ENCODE measurements at places on chromosomes 4 and X.

- no peak for DNase-seq
These were observed 46.8 kb downstream of the GSTCD start for GRCh38 chr4:105755375-105755774.

DNA sequence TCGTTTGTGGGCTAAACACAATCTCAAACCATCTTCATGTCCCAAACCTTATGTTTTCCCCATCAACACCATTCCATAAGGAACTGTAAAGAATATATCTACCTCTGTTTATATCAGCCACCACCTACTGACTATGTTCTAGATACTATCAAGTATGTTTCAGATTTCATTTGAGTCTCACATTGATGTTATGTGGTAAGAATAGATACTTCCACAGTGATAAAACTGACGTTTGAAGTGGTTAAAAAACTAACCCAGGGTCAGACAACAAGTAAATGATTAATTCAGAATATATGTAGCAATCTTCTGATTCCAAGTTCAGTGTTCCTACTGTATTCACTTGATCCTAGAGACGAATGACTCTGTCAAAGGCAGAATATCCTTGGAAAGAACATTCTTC is 156.8 kb upstream of the RASGEF1B start:
- no peak for DNase-seq

- DNase-seq = no peak
These were observed 79.6 kb downstream of the CENPC start for GRCh38 chr4:67465763-67466052.

DNA sequence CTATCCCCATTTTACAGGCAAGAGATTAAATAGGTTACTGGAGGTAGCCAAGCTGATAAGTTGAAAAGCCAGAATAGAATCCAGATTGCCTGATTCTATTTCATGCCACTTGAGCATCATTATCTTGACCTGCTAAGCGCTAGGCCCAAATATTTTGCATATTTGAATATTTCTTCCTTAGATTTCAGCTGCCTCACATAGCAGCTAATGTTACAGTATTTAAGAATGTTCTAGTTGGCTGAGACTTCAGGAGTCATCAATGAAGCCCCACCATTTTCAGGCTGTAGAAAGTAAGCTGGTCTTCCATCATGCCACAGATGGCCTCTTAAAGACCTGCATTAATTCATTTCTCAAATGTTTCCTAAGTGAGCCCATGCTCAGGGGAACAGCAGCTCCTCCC is 121.4 kb downstream of the SHROOM3 start:
- DNase-seq = no peak

- DNase-seq = no peak
These were observed 44.7 kb upstream of the DCK start for GRCh38 chr4:70948665-70949260.

GRCh38 chrX:106997611-106998010 is 2.4 kb downstream of the MORC4 start:
- no peak for DNase-seq

DNA sequence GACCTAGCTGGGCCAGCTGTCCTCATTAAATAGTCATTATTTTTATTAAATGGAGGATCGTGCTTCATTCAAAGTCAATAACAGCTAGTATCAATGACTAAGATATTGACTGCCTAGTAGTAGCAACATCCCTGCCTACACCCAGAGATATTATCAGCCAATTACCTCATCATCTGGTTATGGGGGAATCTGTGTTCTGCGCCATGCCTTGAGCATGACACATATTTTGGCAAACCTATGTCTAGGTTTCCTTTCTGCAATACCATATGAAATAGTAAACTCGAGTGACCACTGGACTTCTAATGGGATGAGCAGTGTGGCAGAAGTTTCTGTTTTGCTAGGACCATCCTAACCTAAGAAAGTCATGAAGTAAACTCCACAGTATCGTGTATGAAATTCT is 50.0 kb upstream of the AADAT start:
- no peak for DNase-seq

DNA sequence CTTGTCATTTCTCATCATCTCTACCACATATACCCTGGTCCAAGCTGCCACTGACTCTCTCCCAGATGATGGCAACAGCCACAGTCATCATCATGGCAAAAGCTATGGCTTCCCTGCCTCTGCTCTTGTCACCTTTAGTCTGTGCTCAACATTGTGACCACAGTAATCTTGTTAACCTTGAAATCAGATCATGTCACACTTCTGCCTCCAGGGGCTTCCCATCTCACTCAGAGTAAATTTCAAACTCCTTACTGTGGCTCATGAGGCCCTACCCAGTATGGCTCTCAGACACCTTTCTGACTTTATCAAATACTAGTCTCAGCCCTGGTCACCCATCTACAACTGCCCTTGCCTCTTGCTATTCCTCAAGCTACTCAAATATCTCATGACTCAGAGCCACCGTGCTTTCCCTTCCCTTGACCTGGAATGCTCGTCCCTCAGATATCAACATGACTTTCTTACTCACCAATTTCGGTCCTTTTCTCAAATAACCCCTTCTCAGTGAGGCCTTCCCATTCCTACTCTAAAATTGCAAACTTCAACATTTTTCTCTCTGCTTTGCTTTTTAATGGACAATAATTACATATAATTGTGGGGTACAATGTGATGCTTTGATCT is 41.1 kb upstream of the STIM2 start:
- DNase-seq = no peak

DNA sequence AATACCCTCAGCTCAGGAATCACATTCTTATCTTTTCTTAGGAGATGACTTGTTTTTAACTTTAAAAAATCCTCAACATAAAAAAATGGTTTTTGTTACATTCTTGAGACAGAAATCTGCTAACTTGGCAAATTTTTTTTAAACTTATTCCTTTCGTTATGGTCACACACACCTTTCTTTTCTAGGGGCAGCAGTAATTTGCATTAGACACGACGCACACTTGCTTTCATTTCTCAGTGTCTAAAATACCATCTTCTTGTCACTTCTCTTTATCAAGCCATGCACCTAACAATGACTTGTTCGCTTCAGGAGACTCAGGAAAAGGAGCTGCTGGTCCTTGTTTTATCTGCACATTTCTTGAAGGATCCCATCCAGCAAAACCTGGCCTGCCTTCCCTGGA is 112.6 kb upstream of the TBL1X start:
- no peak for DNase-seq

DNA sequence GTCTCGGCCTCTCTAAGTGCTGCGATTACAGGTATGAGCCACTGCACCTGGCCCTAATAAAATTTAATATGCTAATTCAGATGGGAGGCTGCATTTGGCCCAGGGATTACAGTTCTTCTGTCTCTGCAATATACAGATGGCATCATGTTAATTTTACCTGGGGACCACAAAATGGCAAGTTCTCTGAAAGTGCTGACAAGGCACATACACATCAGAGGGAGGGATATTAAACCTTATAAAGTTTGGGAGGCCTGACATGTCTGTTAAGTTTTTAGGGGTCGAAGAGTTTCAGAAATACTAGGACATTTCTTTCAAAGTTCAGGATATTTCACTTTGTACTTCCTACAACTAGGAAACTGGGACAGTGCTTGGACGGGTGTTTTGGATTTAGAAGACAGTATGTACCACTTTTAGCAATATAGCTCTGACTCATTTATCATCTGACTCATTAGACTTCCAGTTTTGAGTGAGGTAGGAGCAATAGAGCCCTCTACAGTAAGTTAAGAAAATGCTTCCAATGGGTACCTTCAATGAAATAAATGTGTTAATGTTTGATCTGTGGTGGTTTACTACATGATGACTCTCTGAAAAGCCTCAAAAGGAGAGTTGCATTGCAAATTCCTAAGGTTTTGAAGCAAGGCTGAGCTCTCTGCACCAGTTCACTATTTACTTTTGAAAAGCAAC is 981.0 kb upstream of the HS3ST1 start:
- no peak for DNase-seq

DNA sequence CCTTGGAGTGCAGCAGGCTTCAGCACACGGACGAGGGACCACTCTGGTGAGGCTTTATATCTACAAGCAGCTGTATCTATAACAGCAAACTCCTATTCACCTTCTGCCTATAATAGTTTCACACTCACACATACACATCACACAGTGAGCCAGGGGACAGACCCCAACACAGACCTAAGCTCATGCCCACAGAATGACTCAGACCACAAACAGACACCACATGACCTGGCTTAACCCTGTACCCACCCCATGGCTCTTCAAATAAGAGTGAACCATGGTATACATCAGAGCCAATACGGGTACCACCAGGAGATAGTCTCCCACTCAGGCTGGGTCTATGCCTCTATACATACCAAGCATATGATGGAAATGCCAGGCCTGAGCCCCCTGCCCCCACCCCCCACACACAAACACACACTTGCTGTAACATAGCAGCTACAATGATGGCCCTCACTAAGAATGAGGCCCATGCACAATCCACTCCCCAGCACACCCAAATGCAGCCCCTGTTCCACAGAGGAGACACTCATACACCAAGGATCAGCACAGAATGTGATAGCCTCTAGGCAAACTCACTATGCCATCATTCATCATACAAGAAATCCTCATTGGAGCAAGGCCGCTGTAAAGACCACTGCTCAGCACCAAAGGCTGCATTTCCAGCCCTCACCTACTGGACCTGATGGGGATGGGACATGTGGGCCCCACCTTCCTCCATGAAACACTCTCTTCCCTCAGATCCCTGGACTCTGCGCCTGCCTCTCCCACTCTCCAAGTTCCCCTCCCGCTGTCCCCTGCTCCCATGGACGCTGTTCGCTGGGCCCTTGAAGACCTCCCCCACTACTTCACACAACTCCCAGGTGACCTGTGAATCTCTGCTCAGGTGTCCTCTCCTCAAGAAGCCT is 62.1 kb upstream of the XIAP start:
- no peak for DNase-seq

GRCh38 chrX:150478496-150479492 is 89.6 kb upstream of the MTM1 start:
- DNase-seq = no peak

- DNase-seq = no peak
These were observed 183.6 kb downstream of the QDPR start for GRCh38 chr4:17328141-17328815.

DNA sequence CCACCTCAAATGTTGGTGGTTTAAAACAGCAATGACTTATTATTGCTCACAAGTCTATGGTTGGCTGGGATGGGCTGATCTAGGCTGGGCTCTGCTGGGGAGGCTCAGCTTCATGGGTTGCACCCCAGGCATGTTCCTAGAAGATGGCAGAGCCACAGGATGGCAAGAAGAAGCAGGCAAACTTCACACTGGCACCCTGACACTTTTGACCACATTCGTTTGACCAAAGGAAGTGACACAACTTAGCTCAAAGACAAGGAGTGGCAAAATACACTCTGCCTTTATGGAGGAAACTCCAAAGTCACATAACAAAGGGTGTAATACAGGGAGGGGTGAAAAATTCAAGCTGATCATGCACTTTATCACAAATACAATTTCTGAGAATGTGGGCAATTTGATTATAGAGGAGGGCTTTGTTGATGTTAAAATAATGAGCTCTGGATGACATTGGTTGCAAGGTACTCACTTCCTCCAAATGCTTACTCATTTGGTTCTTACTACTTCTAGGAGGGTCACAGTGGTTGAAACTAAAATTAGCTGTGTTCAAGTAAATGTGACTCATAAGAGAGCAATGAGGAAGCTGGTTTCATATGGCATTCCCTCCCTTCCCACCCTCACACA is 249.2 kb upstream of the RPS6KA3 start:
- DNase-seq = no peak

GRCh38 chrX:120732461-120732860 is 102.6 kb upstream of the C1GALT1C1 start:
- DNase-seq = no peak

DNA sequence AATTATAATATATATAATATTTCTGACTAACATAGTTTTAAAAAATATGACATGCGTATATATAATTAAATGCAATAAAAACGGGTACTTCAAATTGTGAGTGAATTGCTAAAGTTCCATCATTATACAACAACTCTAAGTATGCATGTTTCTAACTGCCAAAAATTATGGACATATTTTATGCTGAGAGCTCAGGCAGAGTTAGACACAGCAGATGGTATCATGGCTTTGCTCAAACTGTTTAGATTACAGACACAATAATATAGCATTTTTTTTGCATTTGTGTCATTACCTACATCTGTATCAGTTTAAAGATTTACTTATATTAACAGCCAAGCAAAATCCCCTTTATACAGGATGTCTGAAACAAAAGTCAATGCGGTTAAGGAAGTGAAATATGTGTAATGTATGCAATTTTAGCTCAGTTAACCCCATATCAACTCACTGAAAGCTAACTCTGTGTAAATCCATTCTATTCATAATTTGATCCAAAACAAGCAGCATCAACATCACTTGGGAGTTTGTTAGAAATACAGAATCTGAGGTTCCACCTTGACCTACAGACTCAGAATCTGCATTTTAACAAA is 119.1 kb upstream of the CNKSR2 start:
- no peak for DNase-seq

GRCh38 chr4:2888886-2889285 is 45.2 kb downstream of the ADD1 start:
- no peak for DNase-seq

DNA sequence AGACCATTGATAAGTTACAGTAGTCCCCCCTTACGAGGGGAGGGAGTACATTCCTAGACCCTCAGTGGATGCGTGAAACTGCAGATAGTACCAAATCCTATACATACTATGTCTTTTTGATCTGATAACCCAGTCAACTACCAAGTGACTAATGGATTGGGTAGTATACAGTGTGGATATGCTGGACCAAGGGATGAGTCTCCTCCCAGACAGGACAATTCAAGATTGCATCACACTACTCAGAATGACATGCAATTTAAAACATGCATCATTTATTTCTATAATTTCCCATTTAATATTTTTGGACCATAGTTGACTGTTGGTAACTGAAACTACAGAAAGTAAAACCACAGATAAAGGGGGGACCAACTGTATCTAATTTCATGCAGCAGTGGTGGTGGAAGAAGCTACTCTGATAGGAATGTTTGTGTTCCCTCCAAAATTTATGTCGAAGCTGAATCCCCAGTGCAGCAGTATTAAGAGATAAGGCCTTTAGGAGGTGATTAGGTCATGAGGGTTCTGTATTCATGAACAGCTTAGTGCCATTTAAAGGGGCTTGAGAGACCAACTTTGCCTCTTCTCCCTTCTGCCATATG is 11.9 kb downstream of the HADH start:
- DNase-seq = no peak

- DNase-seq = no peak
These were observed 103.8 kb downstream of the USP46 start for GRCh38 chr4:52555356-52555716.

DNA sequence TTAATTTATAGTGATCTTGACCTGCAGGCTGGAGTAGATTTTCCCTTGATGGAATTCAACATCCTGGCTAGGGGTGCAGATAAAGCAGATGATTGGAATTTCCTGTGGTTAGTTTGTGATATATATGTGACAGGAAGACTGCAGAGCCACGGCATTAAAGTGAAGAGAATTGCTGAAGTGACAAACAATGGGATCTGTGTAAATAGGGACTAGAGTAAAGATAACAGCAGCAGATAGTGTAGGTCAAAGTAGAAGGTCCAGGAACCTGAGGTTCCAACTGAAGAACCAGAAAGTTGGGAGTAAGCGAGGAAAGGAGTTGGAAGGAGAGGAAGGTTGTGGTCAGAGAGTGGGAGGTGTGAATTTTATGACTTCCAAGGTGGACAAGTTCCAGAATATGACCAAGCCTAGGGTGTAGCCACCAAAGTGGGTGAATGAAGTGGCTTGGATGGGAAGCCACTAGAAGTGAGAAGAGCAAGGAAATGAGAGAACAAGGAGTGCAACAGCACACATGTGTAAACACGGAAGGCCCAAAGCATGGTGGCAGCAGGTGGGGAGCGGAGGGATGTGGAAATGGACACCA is 325.0 kb downstream of the RAB28 start:
- DNase-seq = peak; percentile 45
